Foreskin fibroblast (primary cell): ENCODE measurements at places on chromosomes 1 and 21.

GRCh38 chr21:27412530-27412929, 445.6 kb upstream of the ADAMTS5 start:
- DNase-seq: no peak

DNA sequence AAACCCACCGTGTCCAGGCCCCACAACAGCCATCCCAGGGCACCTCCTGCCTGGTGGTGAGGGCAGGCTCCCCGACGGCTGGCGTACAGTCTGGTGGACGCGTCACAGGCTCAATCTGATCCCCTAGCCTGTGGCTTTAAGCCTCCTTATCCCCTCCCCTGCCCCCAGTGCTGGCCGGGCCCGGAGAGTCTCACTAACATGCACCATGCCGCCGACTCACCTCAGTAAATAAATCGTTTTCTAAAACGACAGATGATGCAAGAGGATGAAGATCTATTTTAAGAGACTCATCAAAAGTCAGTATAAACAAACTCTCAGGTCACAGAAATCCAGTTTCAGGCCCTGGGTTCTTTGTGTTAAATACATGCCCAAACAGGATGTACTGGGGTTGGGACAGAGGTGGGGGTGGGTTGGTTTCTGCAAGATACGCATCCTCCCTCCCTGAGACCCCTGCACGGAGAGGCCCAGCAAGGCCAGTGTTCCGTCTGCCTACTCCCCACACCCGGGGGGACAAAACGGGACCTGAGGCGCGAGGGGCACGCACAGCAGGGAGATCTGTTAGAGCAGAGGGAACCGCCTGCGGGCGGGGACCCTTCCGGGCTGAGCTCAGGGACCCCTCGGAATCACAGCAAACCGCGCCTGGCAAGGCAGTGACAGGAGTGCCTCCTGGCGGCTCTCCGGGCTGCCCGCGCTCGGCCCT, 3.1 kb downstream of the PANK4 start:
- DNase-seq: no peak

GRCh38 chr1:25727088-25727487, 72.9 kb upstream of the SELENON start:
- peak; percentile 22 for DNase-seq

DNA sequence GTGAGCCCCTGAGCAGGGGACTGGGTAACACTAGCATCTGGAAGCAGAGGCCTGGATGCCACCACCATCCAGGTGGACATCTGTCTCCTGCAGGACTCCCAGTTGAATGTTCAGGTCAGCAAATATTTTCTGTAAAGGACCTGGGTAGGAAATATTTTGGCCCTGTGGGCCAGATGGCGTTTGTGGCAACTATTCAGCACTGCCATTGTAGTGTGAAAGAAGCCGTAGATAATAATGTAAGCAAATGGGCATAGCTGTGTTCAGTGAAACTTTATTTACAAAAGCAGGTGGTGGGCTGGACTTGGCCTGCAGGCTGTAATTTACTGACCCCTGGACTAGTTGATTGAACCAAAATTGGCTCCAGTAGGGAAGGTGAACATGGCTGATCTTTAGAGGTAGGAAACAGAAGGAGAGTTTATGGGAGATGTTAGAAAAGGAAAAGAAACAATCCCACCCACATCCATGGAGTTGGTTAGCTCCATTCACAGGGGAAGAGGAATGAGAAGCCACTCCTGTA, 20.0 kb upstream of the CD101 start:
- no peak for DNase-seq

DNA sequence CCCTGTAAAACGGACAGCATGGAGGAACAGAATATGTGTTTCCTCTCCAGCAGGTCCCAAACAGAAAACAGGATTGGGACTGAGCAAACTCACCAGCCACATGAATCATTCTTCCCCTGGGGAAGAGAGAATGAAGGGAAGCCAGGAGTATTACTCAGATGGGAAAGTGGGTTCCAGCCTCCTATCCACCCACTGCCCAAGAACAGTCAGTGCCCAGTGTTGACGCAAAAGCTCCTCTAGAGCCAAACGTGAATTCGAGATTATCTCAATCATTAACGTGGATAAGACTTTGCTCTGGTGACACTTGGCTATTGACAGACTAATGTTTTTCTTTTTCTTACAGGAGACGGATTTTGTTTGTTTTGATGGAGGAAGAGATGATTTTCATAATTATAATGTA, 9.3 kb downstream of the MIA3 start:
- DNase-seq: peak; percentile 41

GRCh38 chr1:35029761-35030160, 2.0 kb downstream of the ZMYM6 start:
- no peak for DNase-seq

- DNase-seq: no peak
These were observed 74.8 kb downstream of the HLCS start for GRCh38 chr21:36891692-36892091.

- DNase-seq: no peak
These were observed 34.4 kb downstream of the MRPL39 start for GRCh38 chr21:25572861-25573310.

DNA sequence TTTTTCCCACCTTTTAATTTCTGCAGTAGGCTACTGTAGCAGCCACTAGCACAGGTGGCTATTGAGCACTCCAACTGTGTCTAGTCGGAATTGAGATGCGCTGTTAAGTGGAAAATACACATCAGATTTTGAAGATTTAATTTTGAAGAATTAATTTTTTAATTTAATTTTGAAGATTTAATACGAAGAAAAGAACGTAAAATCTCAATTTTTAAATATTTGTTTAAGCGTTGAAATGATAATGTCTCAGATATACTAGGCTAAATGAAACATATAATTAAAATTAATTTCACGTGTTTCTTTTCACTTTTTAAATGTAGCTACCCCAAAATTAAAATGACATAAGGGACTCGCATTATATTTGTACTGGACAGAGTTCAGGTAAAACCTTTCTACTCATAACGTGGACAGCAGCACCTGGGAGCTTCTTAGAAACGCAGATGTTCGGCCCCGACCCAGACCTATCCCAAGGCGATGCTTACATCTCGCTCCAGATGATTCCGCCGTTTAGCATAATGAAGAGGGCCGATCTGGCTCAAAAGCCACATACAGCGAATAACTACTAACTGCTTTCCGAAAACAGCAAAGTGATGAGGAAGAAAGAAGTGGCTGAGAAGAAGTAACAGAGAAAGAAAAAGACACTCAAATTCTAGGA, 717 bp downstream of the CRYZL1 start:
- DNase-seq: no peak

- DNase-seq: no peak
These were observed 22.8 kb downstream of the ALG14 start for GRCh38 chr1:95049935-95050334.

- DNase-seq: no peak
These were observed 4.9 kb downstream of the TMEM9 start for GRCh38 chr1:201149400-201149799.

- peak; percentile 78 for DNase-seq
These were observed 17.8 kb upstream of the MYCL start for GRCh38 chr1:39919545-39919944.

DNA sequence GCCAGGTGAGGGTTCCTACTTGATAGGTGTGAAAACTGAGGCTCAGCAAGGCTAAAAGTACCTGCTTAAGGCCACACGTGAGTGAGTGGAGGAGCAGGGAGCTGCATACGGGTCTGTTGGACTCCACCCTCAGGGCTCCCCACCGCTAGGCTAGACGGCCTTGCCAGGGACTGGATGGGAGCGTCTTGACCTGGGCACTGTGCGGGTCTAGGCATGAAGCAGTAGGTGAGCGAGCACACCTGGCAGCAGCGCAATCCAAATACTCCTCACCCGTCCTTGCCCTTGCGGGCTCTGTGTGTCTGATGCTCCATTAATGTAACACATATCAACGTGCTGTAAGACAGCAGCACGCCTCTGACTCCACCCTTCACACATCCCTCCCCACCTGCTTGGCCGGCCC, 94.0 kb downstream of the LACTBL1 start:
- no peak for DNase-seq

- no peak for DNase-seq
These were observed 27.6 kb downstream of the KIRREL1 start for GRCh38 chr1:158020886-158021620.

DNA sequence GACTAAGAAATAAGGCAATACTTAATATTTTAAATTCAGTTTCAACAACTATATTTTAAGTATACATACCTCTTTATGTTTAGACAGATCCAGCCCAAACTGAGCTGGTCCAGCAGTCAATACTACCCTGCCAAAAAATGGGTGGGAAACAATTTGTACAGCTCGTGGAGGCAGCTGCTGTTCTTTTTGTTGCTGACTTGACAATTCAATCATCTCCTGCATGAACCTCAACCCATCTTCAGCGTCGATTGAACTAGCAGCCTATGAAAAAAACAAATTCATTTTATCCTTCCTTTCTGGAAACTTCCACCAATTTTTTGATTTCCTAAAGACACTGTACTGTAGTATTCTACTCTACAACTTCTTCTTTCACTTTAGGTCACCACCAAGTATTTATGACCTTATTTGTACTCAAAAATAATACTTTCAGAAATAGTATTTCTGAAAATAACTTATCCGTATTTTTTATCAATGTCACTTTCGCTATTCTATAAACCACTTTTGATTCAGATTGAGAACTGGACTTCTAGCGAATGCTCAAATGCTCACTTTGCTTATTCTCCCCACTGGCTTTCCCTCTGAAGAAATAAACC, 46.5 kb downstream of the EDEM3 start:
- no peak for DNase-seq

GRCh38 chr21:41701749-41702148, 65.1 kb downstream of the RIPK4 start:
- no peak for DNase-seq

DNA sequence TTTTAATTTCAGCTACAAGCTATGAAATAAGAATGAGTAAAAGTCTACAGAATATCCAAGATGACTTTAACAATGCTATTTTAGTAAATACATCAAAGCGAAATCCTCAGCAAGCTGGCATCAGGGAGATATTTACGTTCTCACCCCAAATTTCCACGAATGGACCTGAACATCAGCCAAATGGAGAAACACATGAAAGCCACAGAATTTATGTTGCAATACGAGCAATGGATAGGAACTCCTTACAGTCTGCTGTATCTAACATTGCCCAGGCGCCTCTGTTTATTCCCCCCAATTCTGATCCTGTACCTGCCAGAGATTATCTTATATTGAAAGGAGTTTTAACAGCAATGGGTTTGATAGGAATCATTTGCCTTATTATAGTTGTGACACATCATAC, 13.7 kb upstream of the CLCA1 start:
- DNase-seq: no peak

- DNase-seq: no peak
These were observed 64.8 kb upstream of the GNG4 start for GRCh38 chr1:235714205-235714897.

- no peak for DNase-seq
These were observed 91.3 kb upstream of the COA6 start for GRCh38 chr1:234281826-234282489.

DNA sequence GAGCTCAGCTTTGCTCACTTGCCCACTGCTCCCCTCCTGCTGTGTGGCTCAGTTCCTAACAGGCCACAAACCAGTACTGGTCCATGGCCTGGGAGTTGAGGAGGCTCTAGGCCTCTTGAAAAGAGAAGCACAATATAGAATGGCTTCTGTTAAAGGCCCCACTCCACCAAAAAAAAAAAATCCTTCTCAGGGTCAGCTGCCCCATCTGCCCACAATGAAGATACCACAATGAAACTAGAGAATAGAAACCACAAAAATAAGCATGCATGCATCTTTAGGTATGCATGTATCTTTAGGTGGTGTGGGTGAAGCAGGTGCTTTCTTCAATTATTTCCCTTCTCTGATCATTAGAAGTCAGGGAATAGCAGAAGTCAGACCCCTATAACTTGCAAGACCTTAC, 620.4 kb upstream of the BEND5 start:
- no peak for DNase-seq

- DNase-seq: peak; percentile 69
These were observed 16.0 kb downstream of the IFFO2 start for GRCh38 chr1:18940303-18941020.

- no peak for DNase-seq
These were observed 363.7 kb downstream of the MATN1 start for GRCh38 chr1:30359539-30360220.
